ENCODE measurements at places on chromosomes 6 and 20. TPM values are rescaled to one million over a fixed set of nuclear protein-coding genes. Genes with fewer than 3 reads are reported as not detected.

The XKR7 gene
- total RNA-seq: not detected

The OR2H1 gene
- not detected for total RNA-seq

The PREX1 gene
- total RNA-seq: 9.9 TPM

- no peak for DNase-seq
Measured at GRCh38 chr6:158825951-158826306, 6.8 kb upstream of the EZR start.

GRCh38 chr6:34757687-34758274 lies 476 bp downstream of the SNRPC start:
- no peak for DNase-seq

DNA sequence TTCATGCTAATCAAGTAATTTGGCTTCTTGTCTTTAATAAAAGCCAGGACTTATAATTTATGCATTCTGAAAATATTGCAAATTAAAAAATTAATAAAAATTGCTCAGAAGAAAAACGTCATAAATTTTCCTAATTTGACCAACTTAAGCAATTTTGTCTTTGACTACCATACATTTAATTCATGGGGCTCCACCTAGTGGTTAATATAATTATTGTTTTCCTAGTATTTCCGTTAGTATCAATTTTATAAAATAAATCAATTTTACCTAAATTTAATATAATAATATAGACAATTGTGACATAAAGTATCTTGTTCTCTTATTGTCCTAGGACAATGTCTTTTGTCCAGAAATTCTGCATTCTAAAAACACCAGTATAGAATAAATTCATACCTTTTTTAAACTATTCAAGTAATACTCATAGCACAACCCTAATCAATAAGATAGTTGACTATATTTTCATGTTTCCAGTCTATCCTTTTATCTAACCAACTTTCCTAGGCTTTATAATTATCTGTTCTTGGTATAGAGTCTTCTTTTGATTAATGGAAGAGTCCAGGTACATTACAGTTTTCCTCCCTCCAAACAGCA lies 319.9 kb downstream of the TRDN start:
- peak; percentile 16 for DNase-seq

DNA sequence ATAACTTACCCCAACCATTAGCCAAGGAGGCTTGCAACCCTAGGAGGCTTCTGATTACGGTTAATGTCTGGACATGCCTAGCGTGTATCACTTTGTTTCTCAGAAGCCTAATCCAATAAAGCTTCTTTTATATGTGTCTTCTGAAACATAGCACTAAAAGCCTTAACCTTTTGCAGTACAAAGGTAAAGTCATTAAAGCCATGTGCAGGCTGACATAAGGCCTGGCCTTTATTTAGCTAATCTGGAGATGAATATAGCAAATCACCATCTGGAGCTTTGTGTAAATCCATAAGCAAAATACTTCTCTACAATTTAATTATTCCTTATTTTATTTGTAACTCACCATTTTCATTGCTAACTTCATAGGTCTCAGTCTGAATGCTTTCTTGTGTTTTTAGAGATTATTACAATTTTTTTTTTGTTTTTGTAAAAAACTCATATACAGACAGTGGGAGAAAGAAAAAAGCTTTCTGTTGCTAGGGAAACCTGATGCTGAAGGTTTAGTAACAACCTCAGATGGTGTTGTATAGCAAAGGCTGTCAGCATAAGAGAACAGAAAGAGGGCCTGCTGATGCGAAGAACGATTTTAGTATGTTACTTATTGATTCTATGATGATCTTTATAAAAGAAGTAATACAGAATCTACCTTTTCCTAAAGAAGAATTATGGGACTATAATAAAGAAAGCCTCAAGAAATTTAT lies at the start of gene EYS:
Gene EYS, minus strand, starts transcription at position 101 of the 701 bp plus-strand sequence. CDS start 211,816 bp downstream, outside the sequence.
- DNase-seq: no peak

DNA sequence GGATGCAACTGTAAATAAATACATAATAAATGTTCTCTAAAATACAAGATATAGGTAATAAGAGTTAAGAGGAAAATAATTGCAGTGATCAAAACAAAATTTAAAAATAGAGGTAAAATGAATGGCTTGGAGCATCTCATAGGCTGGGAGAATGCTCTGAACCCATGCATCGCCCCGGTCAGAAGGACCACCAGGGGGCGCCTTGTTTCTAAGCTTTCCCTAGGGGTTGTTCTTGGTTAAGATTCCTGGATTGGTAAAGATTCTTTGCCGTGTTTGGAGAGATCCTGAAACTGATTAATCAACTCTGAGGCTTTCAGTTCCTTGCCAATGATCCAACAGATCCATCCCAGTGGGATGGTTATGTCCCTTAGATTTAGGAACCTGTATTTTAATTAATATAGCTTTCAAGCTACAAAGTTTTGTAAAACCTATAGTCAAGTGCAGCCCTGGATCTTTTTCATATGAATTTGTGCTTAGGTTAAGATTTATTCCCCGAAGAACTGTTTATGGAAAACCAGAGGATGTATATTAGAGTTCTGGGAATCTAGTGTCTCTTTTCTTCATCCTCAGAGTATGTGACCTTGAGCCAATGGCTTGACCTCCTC lies 45.3 kb upstream of the PRELID3B start:
- peak; percentile 89 for DNase-seq

- DNase-seq: peak; percentile 12
Measured at GRCh38 chr6:68728159-68728979, 93.3 kb downstream of the ADGRB3 start.

DNA sequence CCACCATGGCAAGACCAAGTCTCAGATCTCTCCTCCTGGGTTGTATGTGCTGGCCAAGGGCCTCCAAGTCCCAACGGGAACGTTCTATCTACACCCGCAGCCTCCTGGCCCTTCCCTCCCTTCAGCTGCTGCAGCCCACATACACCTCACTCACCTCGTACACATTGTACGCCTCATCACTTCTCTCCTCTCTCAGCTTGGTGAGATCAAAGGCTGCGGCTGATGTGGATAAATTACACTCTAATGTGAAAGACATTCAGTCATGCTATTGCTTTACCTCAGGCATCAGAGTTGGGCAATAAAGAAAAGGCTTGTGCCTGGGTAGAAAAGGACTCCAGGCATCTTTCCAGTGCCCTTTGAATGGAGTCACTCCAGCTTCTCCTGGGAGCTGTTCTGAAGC lies 135.3 kb upstream of the FOXQ1 start:
- DNase-seq: no peak

DNA sequence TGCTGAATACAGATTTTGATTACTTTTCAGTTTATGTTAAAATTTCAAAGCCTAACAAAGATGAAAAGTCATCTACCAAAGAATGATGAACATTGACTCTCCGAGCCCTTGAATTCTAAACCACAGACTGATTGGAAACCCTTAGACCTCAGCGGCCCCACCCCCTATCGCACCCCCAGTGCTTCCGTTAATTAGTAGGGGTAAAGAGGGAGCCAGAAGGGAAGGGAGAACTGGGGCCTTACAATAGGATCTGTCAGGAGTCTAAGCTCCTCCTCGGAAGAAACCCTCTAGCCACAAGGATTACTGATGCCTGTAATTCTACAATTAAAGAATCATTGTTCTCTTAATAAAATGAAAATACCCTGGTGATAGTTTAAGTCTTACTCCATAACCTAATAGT lies 79.7 kb upstream of the JARID2 start:
- no peak for DNase-seq

GRCh38 chr20:53028337-53029007 lies 56.3 kb downstream of the TSHZ2 start:
- no peak for DNase-seq
